Stimulated activated CD4-positive, alpha-beta T cell treated with anti-CD3 and anti-CD28 coated beads, Interleukin-15, amount 100 ng/mL, for 24 hours (primary cell): ENCODE measurements at places on chromosomes 7 and 10.

- no peak for DNase-seq
Measured at GRCh38 chr10:106898446-106898845, 266.1 kb downstream of the SORCS1 start.

- peak; percentile 44 for DNase-seq
Measured at GRCh38 chr7:101816595-101817470, 593 bp upstream of the CUX1 start.

GRCh38 chr7:5792268-5792667 is 10.8 kb upstream of the RNF216 start:
- no peak for DNase-seq

- no peak for DNase-seq
Measured at GRCh38 chr7:48365010-48365409, 193.8 kb downstream of the ABCA13 start.

GRCh38 chr7:49638166-49638565 is 135.3 kb upstream of the VWC2 start:
- DNase-seq: no peak

- DNase-seq: no peak
Measured at GRCh38 chr7:81956520-81956919, 186.7 kb upstream of the HGF start.

GRCh38 chr7:12633582-12633981 is 53.9 kb upstream of the ARL4A start:
- no peak for DNase-seq

DNA sequence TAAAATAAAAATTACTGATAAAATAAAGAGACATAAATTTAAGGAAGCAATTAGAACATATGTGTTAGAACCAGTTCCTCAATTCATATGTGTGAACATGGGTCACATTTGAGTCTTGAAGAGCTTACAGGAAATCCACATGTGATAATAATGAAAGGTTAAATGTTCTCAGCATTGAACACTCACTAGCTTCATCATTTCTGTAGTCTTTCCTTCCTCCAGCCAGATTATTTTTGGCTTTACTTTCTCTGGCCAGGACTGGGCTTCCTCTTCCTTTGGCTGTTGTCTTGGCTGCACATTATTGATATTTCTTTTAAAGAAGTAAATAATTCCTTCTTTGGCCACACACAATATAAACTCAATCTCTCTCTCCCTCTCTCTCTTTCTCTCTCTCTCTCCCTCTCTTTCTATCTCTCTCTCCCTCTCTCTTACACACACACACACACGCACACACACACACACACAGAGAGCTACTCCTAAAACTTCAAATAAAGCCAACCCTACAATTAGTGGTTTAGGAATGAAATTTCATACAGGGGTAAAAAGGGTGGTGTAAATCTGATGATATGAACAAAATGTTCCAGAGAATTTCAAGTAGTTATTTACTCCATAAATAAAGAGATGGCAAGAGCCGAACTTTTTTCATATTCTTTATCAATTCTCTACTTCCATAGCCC is 171.2 kb downstream of the REEP3 start:
- DNase-seq: no peak

GRCh38 chr7:20647908-20648776 is 32.7 kb downstream of the ABCB5 start:
- peak; percentile 6 for DNase-seq

DNA sequence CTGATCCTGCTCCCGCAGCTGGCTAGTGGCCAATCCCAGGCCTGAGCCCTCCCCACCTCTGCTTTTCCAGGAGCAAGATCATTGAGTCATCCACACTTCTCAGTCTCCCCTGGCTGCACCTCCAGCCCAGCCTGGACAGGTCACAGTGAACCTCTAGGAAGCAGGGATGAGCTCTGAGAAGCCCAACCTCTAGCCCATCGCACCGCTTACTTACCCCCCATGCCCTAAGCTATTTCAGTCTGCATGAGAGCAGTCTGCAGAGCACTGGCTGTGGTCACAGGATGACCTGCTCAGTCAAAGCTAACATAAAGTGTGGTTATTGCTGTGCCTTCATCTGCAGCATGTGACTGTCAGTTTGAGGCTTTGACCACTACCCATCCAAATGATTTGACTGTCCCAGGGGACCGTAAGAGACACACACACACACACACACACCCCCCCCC is 129.2 kb downstream of the SORBS1 start:
- DNase-seq: no peak

- no peak for DNase-seq
Measured at GRCh38 chr7:69681181-69681580, 82.9 kb downstream of the AUTS2 start.

DNA sequence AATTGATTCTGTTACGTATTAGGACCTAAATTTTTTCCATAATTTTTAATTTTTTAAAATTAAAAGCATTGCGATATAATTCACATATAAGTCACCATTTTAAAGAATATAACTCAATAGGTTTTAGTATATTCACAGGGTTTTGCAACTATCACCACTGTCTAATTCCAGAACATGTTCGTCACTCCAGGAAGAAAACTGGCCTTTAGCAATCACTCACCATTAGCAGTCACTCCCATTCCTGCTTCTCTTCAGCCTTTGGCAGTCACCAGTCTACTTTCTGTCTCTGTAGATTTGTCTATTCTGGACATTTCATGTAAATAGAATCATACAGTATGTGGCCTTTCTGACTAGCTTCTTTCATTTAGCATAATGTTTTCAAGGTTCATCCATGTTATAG is 176.5 kb downstream of the EXOC4 start:
- DNase-seq: no peak

GRCh38 chr7:3605222-3605621 is 304.2 kb downstream of the SDK1 start:
- DNase-seq: no peak

DNA sequence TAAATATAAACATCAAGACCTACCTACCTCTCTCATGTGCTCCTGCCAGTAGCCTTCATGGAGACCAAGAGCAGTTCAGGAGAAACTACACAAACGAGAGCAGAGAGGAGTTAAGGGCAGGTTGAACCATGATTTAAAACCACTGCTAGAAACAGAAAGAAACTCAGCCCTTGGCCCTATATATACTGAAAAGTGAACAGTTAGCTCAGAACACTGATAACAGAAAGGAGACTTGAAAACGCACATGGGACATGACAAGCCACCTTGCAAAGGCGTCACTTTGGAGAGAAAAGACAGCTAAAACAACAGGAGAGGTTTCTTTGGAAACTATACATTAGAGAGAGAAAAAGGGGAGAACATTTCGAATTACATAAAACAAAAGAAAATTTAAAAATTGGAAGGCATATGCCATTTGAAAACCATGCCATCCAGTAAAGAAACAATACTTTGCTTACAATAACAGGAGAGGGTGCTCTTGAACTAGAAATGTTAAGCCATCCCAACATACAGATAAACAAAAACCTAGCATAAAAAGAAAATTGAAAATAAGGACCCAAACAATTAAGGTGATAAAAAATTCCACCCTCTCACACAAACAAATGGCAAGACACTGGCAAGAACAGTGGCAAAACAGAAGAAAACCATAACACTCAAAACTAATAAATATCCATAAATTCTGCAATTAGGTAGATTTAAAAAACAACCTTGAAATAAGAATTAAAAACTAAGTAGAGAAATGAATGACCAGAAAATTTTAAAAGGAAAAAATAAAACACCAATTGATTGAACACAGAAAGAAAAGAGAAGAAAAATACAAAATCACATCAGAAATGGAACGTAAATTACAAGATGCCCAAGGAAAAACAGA is 232.7 kb downstream of the IMMP2L start:
- no peak for DNase-seq

- no peak for DNase-seq
Measured at GRCh38 chr7:18724318-18724717, 228.8 kb downstream of the HDAC9 start.

DNA sequence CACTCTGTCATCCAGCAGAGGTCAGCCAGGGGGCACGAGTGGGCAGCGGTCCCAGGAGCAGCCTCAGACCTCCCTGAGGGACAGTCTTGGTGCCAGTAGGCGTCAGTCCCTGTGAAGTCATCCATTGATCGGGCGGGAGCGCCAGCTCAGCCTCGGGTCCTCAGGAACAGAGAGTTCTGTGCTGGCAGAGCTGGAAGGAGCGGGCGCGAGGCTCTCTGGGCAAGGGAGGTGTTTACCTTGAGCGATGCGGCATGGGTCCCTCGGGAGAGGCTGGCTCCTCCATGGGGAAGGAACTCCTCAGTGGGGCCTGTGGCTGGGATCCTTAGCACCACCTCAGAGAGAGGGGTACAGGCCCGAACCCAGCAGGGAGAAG is 101.1 kb upstream of the PPIF start:
- no peak for DNase-seq

DNA sequence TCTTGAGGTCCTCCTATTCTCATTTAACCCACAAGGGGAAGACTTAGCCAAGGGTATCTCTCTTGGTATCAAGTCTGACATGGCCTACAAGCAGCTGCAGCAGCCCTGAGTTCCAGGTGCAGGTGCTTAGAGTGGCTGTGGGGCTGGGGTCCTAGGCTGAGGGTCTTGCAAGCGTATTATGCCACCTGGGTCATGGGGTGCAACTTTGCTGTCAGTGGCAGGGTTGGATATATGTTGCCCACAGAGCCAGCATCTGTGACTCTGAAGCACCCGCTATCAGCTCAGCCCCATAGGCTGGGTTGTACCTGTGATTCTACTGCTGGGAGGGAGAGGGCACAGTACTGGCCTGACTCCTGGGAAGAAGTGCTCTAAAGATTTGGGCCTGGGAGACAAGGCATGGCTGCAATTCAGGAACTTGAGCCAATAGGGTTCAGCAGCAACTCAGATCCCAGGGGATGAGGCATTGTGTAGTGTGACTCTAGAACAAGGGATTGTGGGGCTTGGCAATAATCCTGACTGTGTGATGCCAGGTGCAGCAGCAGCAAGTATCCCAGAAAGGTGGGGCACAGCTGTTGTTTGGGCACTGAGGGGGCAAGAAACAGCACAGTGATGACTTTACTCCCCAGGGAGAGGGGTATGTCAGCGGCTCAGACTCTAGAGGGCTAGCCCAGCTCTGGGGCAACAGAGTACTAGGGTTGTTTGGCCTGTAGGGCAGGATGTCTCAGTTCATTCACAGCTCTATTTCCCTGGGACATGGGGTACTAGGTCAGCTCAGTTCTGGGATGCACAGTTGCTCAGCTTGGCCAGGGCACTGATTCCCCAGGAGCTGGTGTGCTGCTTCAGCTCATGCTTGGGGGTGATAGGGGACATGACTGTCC is 41.4 kb downstream of the NEURL1 start:
- no peak for DNase-seq

- no peak for DNase-seq
Measured at GRCh38 chr10:52420656-52421055, 106.6 kb downstream of the DKK1 start.

DNA sequence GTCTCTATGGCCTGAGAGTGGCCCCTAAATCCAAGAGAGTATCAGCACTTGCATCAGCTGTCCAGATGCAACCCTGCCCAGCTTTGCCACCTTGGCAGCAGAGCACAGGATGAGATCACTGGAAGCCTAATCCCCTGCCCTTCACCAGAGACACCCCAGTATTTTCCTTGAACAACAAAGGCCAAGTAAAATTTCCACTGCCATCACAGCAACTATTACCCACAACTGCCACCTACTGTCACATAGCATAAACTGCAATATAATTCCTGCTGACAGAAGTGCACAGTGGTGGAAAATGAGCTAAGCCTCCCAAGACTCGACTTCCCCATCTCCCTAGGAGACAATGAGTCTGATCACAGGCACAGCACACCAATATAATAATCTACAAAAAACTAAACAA is 462.8 kb upstream of the ZWINT start:
- DNase-seq: no peak

GRCh38 chr7:50160206-50160605 is 67.2 kb upstream of the ZPBP start:
- no peak for DNase-seq
